ENCODE measurements at places on chromosomes 5 and 9. TPM values are rescaled to one million over a fixed set of nuclear protein-coding genes. Genes with fewer than 3 reads are reported as not detected.

ZFYVE16 gene
- 23.2 TPM for total RNA-seq

EPB41L4B gene
- 1.3 TPM for total RNA-seq

GABRB2 gene
- not detected for total RNA-seq

PAXX gene
- total RNA-seq, result 19.6 TPM

IER5L gene
- 9.9 TPM for total RNA-seq

PCDHB16 gene
- total RNA-seq, result 0.65 TPM

GNAQ gene
- 54.2 TPM for total RNA-seq

BRIX1 gene
- total RNA-seq, result 34.5 TPM
